SHP77 treated with DMSO at 0.1 percent for 48 hours (cell line): ENCODE measurements at places on chromosomes 3 and 15.

DNA sequence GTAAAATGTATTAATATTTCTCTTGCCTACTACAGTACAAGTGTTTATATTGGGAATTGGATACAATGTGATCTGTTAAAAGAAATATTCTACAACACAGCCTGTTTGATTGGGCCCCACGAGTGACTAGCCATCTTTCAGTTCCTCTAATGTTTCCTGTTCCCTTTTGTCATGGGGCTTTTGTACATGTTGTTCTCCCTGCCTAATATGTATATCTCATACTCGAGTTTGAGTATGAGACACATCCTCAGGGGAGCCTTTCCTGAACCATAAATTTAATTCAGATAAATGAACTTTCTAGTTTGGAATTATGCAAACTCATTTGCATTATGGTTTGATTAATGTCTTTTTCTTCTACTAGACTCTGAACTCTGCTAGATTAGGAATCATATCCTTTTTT lies 65.5 kb downstream of the MEF2A start:
- no peak for DNase-seq

- DNase-seq: no peak
Observed at GRCh38 chr3:89692601-89693000, 585.2 kb downstream of the EPHA3 start.

DNA sequence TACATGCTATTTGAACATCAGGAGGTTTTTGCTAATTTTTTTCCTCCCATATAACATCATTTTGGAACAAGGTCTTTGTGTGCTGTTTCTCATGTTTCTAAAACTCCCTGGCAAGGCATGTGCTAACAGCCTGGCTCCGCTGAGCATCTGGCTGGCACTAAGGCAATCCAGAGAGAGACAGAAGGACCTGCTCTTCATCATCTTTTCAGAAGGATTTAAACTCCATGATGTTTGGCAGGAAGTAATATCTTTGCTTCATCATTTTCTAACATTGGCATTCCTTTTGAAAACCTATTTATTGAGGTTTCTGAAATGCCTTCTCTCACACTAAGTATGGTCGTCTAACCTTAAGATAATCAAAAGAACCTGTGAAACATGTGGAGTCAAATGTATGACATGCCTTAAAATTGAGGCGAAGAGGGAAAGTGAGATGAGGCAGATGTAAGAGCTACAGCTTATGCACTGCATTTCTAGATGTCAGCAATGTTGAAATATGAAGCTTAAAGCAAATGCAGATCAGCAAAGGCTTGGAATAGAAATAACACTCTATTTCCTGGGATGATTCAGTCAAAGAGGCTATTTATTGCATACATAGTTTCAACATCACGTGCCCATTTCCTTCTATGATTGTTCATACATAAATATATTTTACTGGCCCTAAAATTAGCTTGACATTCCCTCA lies 592.0 kb downstream of the ZNF385D start:
- DNase-seq: no peak

DNA sequence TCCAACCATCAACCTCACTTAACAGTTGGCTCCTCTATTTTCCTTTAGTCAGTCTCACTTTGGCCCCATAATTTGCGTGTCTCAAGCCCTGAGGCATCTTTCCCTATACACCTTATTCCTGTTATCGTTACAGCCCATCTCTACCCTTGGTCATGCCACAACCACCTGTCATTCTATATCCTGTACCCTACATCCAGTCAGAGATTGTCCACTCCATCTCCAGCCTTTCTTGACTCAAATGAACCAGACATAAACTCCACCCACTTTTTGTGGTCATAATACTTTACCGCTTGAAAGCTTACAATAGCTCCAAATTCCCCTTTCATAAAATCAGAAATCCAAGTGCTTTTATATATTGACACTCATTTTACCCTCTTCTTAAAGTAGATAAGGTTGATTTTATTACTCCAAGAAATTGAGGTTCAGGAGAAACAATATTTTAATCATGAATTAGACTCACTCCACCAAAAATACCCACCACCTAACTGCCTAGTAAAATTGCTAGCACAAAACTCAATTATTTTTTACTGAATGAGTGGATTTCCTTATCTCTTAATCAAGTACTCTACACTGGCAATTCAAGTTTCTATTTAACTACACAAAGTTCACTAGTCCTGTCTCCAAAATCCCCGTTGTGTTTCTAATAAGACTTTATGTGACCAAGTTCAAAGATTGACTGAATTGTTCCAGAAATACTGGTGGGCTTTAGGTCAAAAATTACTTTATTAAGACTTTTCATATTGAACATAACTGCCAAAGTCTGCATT lies 9.1 kb downstream of the CCR4 start:
- DNase-seq: no peak

- no peak for DNase-seq
Observed at GRCh38 chr3:24641628-24642027, 147.0 kb upstream of the THRB start.

DNA sequence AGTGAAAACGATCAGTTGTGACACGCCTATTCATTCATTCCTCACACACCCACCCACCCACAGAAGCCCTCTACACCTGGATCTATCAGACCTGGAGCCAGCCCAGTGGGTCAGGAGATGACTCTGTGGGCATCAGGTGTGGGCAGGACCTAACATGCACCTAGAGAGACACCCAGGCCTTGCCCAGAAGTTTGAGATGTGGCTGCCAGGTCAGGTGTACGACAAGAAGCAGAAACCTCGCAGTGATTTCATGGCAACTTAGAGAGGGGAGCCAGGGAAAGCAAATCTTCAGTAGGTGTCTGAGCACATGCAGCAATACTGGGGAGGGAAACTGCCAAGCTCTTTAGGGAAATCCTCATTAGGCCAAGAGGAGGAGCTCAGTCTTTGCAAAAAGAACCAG lies 264.7 kb upstream of the ROPN1 start:
- DNase-seq: no peak

DNA sequence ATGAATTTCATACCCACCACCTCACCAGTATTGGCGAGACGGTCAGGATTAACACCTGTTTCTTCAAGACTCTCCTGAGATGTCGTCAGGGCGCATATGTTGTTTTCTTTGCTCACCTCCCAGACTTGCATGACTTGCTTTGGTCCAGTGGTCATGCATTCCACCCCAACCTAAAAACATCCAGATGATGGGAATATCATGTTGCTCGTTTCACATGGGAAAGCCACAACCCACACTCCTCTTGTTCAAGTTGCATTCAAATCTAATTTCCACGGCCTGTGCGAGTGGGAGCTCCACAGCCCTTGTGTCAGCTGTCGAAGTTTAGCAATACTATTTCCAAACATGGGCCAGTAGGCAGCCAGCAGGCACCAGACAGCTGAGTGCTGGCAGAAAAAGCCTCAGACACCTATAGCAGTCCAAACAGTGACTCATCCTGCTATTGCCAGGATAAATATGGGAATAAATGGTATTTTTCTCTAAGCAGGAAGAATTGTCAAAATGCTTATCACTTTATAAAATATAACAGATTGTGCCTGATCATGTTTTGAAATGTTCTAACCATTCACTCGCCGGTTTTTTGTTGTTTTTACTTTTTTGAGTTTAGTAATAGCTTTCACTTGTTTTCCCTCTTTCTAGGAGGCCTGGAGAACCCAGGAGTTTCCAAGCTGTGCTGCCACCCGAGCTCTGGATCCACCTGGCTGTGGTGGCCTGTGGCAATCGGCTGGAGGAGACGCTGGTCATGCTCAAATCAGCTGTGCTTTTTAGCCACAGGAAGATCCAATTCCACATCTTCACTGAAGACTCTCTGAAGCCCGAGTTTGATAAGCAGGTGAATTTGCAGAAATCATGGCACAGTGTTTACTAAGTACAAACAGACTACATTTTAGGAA lies 20.1 kb downstream of the GXYLT2 start:
- no peak for DNase-seq

DNA sequence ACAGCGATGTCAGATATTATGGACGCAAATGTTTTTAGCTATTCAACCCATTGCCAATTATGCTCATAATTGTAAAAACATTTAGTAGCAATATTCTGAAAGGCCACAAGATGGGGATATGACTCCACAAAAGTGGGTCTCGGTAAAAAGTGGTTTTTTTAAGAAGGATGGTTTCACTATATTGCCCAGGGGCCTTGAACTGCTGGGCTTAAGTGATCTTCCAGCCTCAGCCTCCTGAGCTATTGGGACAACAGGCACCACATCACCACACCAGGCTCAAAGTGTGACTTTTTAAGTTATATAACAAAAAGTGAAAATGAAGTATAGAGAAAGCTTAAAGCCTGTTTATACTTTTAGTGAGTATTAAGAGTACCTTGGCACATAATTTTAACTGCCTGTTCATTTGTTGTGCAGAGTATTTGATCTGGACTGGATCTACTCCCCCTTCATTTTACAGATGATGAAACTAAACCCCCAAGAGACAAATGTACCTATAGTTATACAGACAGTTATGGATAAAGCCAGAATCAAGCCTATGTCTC lies 9.4 kb downstream of the NAA50 start:
- DNase-seq: no peak

DNA sequence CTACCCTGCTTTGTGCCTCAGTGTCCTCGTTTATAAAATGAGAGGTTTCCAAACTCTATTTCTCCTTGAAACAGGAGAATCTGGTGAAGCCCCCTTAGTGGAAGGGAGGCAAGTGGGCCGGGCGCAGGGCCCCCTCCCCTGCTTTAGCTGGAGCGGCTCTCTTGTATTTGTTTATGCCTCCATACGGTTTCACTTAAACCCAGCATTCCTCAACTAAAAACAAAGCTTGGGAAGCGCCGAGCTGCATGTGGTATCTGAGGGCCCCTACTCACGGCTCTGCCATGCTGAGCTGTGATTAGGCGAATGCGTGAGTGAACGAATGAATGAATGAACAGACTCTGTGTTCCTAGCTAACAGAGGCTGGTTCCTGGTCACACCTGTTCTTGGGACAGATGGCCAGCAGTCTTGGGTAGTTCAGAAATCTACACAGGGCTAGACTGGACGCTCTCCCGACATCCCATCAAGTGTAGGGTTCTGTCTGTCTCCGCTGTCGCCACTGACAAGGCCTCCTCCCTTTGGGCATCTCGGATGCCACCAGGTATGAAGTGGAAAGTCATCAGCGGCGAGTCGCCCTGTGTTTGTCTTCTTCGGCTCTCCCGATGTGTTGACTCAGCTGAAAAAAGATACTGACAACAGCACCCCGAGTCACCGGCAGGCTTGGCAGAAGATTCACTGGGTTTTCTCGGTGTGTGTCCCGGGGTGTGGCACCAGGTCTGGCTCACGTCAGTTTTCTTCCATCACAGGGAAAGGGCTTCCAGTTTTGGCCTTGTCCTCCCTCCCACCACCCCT lies 42.4 kb upstream of the VPS8 start:
- DNase-seq: no peak

DNA sequence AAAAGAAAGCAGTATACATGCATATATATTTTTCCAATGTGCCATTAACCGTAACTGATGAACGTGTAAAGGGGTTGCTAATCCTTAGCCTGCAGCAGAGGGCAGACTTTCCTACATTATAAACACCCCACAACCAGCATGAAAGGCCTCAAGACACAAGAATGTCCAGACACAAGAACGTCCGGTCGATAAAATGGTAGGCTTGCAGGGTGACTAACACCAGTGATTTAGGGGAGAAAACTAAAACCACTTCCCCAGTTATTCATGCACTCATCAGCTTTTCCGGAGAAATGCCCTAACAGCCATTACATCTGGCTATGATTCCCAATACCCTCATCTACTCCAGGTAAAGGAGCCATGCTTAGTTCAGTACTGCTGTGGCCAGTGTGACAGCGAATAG lies 57.4 kb downstream of the LRTM1 start:
- no peak for DNase-seq

DNA sequence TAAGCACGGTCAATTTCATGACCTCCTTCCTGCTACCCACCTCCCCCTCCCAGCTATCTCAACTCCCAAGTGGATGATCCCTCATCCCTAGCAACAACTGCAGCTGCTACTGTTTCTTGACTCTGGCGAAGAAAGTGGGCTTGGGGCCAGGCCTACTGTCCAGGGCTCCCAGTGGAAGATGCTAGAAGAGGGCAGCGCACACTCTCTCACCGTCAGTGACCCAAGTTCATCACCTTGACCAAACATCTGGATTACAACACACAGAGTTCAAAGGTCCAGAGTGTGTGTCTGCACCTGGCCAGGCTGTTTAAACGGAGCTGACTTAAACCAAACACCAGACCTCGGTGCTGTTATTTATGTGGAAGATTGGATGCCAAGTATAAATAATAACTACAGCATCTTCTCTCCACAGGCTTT lies 385.6 kb downstream of the SHQ1 start:
- no peak for DNase-seq

DNA sequence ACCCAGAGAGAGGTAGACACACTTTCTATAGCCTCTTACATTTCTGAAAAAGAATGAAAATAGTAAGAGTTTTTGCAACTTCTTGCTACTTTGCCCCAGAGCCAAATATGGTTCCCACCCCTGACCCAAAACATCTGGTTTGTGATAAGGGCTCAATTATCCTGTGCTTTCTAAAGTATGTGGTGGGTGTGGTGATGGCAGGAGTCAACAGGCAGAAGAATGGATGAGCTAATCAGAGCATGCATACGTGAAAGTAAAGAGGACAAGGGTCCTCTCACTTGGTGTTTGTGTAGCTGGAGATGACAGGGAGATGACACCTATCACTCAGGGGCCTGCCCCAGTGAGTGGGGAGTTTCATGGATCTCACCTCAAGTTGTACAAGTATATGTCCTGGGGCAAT lies 19.1 kb downstream of the KBTBD8 start:
- no peak for DNase-seq

GRCh38 chr3:57805674-57806073 lies 49.6 kb downstream of the SLMAP start:
- no peak for DNase-seq
